ENCODE measurements at places on chromosomes 1 and 21. TPM values are rescaled to one million over a fixed set of nuclear protein-coding genes. Genes with fewer than 3 reads are reported as not detected.

USH2A gene
- not detected for total RNA-seq

TDRD10 gene
- total RNA-seq: under 0.01 TPM

NT5C1A gene
- total RNA-seq: not detected

ALX3 gene
- not detected for total RNA-seq

FRRS1 gene
- 77.8 TPM for total RNA-seq
